ENCODE measurements at places on chromosomes 12 and 14. TPM values are rescaled to one million over a fixed set of nuclear protein-coding genes. Genes with fewer than 3 reads are reported as not detected.

DNA sequence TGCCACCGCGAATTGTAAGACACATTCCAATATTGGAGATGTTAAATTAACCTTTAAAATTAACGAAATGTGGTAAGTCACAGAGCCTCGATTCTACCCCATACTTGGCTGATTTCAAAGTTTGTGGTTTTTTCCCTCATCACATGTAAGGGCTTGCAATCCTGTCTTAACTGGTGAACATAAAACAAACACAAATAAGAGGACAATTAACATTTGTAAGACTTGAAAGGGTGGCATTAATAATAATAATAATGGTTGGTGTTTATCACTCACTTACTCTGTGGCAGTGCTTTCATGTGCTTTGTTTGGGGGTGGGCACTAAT lies 26.6 kb downstream of the PPFIBP1 start:
- no peak overlapping the region for H3K4me3 ChIP-seq
- H3K27me3 ChIP-seq = no peaks in the 10 kb centered on the region
- peak overlapping the region; percentile 95 for H3K27ac ChIP-seq

DNA sequence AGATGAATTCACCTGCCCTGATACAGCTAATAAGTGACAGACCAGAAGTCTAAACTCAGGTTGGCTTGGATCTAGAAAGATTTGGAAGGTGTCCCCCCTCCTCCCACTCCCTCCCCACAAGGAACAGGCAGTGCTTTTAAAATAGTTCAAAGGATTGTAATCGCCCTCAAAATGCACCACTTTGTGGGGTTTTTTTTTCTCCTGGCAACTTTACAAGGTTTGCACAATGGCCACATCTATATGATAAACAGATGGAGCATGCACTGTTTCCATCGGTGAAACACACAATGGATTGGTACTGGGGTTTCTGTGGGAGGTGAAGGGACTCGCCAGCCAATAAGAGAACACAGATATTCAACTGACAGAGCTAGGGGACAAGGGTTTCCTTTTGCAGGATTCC lies 137.4 kb downstream of the LLPH start:
- no peaks in the 10 kb centered on the region for H3K4me1 ChIP-seq
- H3K27ac ChIP-seq = no peak overlapping the region
- DNase-seq = no peak
- H3K27me3 ChIP-seq = no peaks in the 10 kb centered on the region

- H3K27ac ChIP-seq = no peak overlapping the region
- no peaks in the 10 kb centered on the region for H3K27me3 ChIP-seq
- H3K4me3 ChIP-seq = no peak overlapping the region
- no peak for DNase-seq
Observed at GRCh38 chr12:131003716-131004045, 50.0 kb downstream of the ADGRD1 start.

ATF7 gene
- total RNA-seq = 33.6 TPM

GRCh38 chr14:54711812-54712464 lies 145.0 kb downstream of the SAMD4A start:
- no peak for DNase-seq
- no peak overlapping the region for H3K4me3 ChIP-seq
- H3K4me1 ChIP-seq = peaks cover 21% of the 10 kb centered on the region

KLHDC1 gene
- 1.3 TPM for total RNA-seq

DNA sequence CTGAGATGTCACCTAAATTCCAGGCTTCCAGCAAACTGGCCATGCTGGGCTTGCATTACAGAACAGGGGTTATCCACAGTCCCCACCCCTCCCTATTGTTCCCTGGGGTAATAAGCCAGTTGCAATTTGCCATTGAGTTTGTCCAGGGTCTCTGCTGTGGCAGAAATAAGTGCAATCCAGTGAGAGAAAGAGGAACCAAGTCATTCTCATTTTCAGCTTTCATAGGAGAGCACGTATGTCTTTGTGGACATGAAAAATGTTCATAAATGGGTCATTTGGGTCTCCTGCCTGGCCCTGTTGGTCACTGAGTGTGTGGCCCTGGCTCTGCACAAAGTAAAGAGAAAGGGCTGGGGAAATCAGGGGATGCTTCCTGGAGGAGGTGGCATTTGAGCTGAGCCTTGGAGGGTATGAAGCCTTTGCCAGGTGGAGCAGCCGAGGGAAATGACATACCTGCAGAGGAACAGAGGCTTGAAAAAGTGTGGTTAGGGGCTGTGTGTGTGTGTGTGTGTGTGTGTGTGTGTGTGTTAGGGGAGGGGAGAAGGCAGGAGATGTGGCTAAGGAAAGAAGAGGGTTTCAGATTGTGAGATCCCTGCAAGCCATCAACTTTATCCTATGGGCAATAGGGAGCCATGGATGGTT lies 29.3 kb downstream of the CMKLR1 start:
- H3K4me3 ChIP-seq = no peak overlapping the region
- no peaks in the 10 kb centered on the region for H3K27me3 ChIP-seq
- H3K4me1 ChIP-seq = no peaks in the 10 kb centered on the region
- H3K36me3 ChIP-seq = no peaks in the 10 kb centered on the region
- H3K27ac ChIP-seq = no peak overlapping the region

DNA sequence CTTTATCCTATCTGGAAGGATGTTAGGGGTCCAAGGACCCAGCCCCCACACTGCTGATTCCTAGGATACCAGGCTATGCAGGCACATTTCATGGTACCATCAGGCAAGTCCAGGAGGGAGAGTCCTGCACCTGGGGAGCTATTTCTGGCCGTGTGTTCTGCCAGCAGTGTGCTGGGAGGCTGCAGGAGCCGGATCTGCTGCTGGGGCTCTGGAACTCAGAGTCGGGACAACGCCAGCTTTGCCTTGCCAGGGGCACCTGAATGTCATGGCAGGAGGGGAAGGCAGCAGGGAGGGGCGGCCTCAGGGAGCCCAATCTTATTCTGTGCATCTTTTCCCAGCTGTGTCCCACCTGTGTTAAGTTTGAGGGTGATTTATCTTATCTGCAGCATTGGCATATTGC lies 17.8 kb downstream of the SRRM4 start:
- H3K4me1 ChIP-seq = no peaks in the 10 kb centered on the region
- no peaks in the 10 kb centered on the region for H3K36me3 ChIP-seq
- H3K27ac ChIP-seq = no peak overlapping the region
- H3K27me3 ChIP-seq = no peaks in the 10 kb centered on the region
- no peak for DNase-seq

- H3K27me3 ChIP-seq = no peaks in the 10 kb centered on the region
- H3K4me1 ChIP-seq = no peaks in the 10 kb centered on the region
- H3K36me3 ChIP-seq = no peaks in the 10 kb centered on the region
- no peak overlapping the region for H3K4me3 ChIP-seq
- no peak for DNase-seq
Observed at GRCh38 chr14:81668626-81669274, 135.1 kb upstream of the SEL1L start.

PPP2R5E gene
- total RNA-seq = 8.7 TPM

BTBD7 gene
- 7.1 TPM for total RNA-seq

GRCh38 chr12:124523071-124523470 lies 44.3 kb downstream of the NCOR2 start:
- no peak overlapping the region for H3K27ac ChIP-seq
- H3K4me1 ChIP-seq = peaks cover 41% of the 10 kb centered on the region
- no peak for DNase-seq
- no peaks in the 10 kb centered on the region for H3K27me3 ChIP-seq
- H3K4me3 ChIP-seq = no peak overlapping the region
- H3K36me3 ChIP-seq = peaks cover 61% of the 10 kb centered on the region

GRCh38 chr12:42217656-42218055 lies 20.4 kb downstream of the YAF2 start:
- no peak overlapping the region for H3K27ac ChIP-seq
- no peaks in the 10 kb centered on the region for H3K27me3 ChIP-seq
- H3K36me3 ChIP-seq = no peaks in the 10 kb centered on the region
- peak; percentile 6 for DNase-seq
- peaks cover 8% of the 10 kb centered on the region for H3K4me1 ChIP-seq
- H3K4me3 ChIP-seq = no peak overlapping the region

DNA sequence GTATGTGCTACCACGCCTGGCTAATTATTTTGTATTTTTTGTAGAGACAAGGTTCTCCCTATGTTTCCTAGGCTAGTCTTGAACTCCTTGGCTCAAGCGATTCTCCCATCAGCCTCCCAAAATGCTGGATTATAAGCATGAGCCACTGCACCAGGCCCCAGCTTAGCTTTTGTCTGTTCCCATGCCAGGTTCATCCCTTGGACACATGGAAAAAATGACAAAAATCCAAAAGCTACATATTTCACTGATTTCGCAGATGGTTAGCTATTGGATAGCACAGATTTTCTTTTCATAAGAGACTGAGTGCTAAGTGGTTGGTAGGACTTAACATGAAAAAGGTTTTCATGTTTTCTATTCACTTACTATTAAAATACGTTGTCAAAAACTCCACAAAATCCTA lies 286.6 kb upstream of the KITLG start:
- no peak overlapping the region for H3K4me3 ChIP-seq
- no peaks in the 10 kb centered on the region for H3K4me1 ChIP-seq
- no peaks in the 10 kb centered on the region for H3K36me3 ChIP-seq
- DNase-seq = no peak

DNA sequence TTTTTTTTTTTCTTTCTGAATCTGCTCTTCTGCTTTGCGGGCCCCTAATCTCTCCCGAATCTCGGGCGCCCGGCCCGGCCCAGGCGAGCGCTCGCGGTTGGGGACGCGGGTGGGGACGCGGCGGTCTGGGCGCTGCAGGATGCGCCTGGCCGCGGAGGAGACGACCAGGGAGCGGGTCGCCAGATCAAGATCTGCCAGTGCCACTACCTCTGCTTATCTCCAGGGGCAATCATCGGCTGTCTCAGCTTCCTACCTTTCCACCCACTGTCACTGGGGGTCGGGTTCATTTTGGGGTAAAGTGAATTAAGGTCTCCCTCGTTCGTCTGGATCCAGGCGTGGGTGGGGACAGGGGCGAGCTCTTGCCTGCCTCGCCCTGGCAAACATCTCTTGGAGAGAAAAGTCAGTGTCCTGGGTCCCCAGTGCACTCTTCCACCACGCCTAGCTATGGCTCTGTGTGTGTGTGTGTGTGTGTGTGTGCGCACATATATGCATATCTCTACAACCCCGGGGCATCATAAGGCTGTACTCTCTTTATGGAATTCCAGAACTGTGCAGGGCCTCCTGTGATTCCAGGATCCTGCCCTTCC lies 422.3 kb downstream of the VRK1 start:
- no peaks in the 10 kb centered on the region for H3K4me1 ChIP-seq
- H3K36me3 ChIP-seq = no peaks in the 10 kb centered on the region
- 0 out of 2 replicates have a peak, but pooled peaks cover 6% of the 10 kb centered on the region for H3K27me3 ChIP-seq
- H3K27ac ChIP-seq = no peak overlapping the region

IFNG-AS1 gene
- not detected for total RNA-seq

GRCh38 chr12:18906395-18906794 lies 168.5 kb downstream of the CAPZA3 start:
- DNase-seq = no peak
- no peaks in the 10 kb centered on the region for H3K4me1 ChIP-seq
- H3K4me3 ChIP-seq = no peak overlapping the region
- no peaks in the 10 kb centered on the region for H3K27me3 ChIP-seq

DNA sequence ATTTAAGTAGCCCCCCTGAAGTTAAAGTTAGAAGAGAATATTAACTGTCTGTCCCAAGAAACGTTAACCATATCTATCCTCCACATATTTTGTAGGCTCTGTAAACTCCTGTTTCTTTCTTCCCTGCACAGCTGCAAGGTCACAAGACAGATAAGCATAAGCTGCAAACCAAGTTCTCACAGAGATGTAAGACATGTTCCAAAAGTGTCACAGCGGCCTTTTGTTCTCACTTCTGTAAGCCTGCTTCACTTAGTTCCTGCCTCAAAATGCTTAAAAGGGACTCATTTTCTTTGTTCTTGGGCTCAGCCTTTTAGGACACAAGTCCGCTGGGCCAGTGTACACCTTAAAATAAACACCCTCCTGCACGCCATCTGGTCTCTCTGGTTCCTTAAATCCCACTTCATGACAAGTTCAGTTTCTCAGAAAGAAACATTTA lies 3.2 kb downstream of the RNASE1 start:
- no peak overlapping the region for H3K4me3 ChIP-seq
- no peak for DNase-seq
- H3K27me3 ChIP-seq = no peaks in the 10 kb centered on the region
- H3K27ac ChIP-seq = no peak overlapping the region

DNA sequence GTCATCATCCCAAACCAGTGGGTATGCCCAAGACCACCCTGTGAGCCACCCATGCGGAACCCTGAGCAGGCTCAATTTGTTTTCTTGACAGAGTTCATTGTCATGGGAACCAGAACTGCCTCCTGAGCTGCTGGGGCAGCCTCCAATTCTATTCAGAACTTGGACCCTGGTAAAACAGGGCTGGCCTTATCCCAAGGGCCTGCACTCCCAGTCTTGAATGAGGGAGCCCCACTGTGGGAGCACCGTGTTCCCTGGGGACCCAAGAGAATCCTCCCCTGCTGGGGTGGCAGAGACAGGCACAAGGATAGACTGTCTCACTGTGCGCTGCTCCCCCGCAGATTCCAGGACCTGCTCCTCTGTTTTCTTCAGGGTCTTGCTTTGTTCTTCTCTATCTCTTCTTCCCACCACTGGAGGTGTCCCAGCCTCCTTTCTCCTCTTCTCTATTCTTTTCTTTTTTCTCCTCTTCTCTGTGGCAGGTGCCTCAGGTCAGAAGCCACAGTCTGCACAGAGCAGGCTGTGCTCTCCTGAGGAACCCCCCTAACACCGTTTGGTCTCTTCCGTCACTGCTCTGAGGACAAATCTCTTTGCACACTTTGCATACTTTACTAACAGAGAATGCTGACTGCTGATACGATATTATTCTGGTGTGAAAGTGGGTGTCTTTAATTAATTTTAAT lies 31.2 kb upstream of the CHPT1 start:
- no peak overlapping the region for H3K27ac ChIP-seq
- H3K36me3 ChIP-seq = no peaks in the 10 kb centered on the region
- H3K4me1 ChIP-seq = no peaks in the 10 kb centered on the region
- no peak for DNase-seq
- no peaks in the 10 kb centered on the region for H3K27me3 ChIP-seq

DNA sequence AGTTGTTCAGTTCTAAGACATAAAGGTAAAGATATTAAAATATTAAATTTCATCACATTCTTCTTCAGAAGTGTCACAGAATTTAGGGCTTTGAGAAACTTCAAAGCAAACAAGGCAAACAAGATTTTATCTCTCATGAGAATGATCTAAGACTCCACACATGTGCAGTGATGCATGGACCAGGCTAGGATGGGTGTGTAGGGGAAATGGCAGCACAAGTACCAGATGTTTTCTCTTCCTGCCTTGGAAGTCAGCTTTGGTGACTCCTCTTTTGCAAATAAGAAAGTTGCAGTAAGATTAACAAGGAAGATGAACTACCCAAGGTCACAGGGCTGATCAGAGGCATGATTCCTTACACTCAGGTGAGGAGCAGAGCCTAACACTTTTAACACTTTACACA lies 163.8 kb upstream of the LMNTD1 start:
- no peak overlapping the region for H3K4me3 ChIP-seq
- no peaks in the 10 kb centered on the region for H3K4me1 ChIP-seq
- DNase-seq = no peak
- no peak overlapping the region for H3K27ac ChIP-seq
- H3K36me3 ChIP-seq = no peaks in the 10 kb centered on the region

TAS2R42 gene
- total RNA-seq = not detected

GRCh38 chr12:124668602-124669001 lies 101.2 kb upstream of the NCOR2 start:
- H3K27ac ChIP-seq = no peak overlapping the region
- H3K27me3 ChIP-seq = no peaks in the 10 kb centered on the region
- H3K36me3 ChIP-seq = no peaks in the 10 kb centered on the region
- peaks cover 35% of the 10 kb centered on the region for H3K4me1 ChIP-seq
- DNase-seq = no peak

FAIM2 gene
- not detected for total RNA-seq

GRCh38 chr12:27319409-27319808 lies 13.2 kb upstream of the BMAL2 start:
- DNase-seq = no peak
- 0 out of 2 replicates have a peak overlapping the region, but pooled peaks have one; percentile 13 for H3K27ac ChIP-seq
- H3K4me3 ChIP-seq = no peak overlapping the region
- H3K4me1 ChIP-seq = peaks cover 29% of the 10 kb centered on the region
- H3K27me3 ChIP-seq = no peaks in the 10 kb centered on the region
